ENCODE measurements at places on chromosomes 2 and 18. TPM values are rescaled to one million over a fixed set of nuclear protein-coding genes. Genes with fewer than 3 reads are reported as not detected.
A peak's percentile ranks its signal among the peaks of the same experiment; 100 is the strongest.

DNA sequence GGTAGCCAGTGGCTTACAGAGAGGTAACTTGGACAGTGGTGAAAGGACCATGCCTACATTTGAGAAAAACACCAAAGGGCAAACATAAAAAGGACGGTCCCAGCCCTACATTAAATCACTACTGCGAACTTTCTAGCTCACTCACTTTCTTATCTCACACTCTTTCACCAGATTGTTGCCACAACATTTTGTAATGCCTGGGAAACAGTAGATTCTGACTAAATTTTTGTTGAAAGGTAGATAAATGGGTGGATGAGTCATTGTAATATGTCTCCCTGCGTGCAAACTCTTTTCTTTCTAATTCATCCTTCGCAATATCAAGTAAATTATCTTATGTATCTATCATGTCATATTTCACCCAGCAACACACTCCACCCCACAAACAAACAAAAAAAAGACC lies 192.2 kb downstream of the IRS1 start:
- H3K4me3 ChIP-seq: no peak overlapping the region
- DNase-seq: no peak
- no peaks in the 10 kb centered on the region for H3K36me3 ChIP-seq
- H3K27me3 ChIP-seq: peaks cover 13% of the 10 kb centered on the region
- H3K4me1 ChIP-seq: no peaks in the 10 kb centered on the region

GRCh38 chr2:207137596-207138337 lies 28.0 kb downstream of the KLF7 start:
- no peaks in the 10 kb centered on the region for H3K27me3 ChIP-seq
- H3K36me3 ChIP-seq: peaks cover 15% of the 10 kb centered on the region
- H3K27ac ChIP-seq: peak overlapping the region; percentile 22
- DNase-seq: no peak

GRCh38 chr2:111946294-111947114 lies 48.1 kb downstream of the MERTK start:
- no peak for DNase-seq
- no peak overlapping the region for H3K4me3 ChIP-seq
- H3K27ac ChIP-seq: no peak overlapping the region
- no peaks in the 10 kb centered on the region for H3K4me1 ChIP-seq

- no peak overlapping the region for H3K27ac ChIP-seq
- no peak overlapping the region for H3K4me3 ChIP-seq
- peaks cover 11% of the 10 kb centered on the region for H3K27me3 ChIP-seq
- H3K36me3 ChIP-seq: no peaks in the 10 kb centered on the region
These were observed 178.7 kb downstream of the EN1 start for GRCh38 chr2:118668431-118669424.

PROM2 gene
- total RNA-seq: 0.23 TPM

Measured in activated CD4-positive, alpha-beta T cell treated with anti-CD3 and anti-CD28 coated beads for 36 hours (primary cell).